ENCODE measurements at places on chromosomes 3 and 15.
A peak's percentile ranks its signal among the peaks of the same experiment; 100 is the strongest.

DNA sequence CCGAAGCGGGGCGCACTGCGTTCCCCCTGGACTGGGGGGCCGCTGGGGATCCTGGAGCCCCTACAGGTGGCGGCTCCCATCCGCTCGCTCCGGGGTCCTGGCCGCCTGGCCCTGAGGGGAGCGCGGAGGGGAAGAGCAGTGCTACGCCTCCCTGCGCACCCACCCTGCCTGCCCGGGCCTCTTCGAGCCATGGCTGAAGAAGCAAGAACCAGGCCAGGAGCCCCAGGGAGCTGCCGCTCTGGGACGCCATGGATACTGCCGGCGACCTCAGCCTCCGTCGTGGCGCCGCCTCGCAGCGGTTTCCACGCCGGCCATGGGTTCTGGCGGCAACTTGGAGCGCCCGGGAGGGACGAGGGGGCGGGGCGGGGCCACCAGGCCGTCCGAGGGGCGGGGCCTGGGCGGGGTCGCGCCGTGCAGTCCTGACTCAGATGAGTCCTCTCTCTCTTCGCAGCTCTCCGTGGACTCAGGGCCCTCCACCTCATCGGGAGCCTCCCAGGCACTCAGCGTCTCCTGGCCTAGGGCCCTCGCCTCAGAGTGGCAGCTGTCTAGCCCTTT is 50.9 kb downstream of the MYL3 start:
- peak; percentile 29 for DNase-seq

GRCh38 chr3:29932696-29933325 is 651.9 kb downstream of the RBMS3 start:
- DNase-seq = no peak

DNA sequence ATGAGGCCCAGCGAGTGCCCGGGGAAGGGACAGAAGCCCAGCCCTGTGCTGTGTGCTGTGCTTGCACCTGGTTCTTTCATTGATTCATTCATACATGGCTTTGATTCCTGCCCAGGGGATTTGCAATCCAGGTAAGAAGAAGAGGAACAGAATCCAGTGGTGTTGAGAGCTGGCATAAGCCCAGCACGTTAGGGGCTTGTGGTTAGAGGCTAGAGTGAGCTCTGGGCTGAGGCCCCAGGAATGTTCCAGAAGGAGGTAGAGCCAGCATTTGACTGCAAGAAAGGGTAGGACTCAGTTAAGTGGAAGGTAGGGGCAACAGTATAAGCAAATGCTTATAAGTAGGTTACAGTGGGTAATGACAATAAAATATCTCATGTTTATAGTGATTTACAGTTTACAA is 2.3 kb downstream of the VWA5B2 start:
- no peak for DNase-seq

GRCh38 chr3:60854791-60855190 is 396.5 kb downstream of the FHIT start:
- no peak for DNase-seq

GRCh38 chr3:38610436-38610835 is 39.1 kb downstream of the SCN5A start:
- DNase-seq = no peak

- no peak for DNase-seq
Observed at GRCh38 chr3:164094546-164094945, 983.8 kb downstream of the SI start.

DNA sequence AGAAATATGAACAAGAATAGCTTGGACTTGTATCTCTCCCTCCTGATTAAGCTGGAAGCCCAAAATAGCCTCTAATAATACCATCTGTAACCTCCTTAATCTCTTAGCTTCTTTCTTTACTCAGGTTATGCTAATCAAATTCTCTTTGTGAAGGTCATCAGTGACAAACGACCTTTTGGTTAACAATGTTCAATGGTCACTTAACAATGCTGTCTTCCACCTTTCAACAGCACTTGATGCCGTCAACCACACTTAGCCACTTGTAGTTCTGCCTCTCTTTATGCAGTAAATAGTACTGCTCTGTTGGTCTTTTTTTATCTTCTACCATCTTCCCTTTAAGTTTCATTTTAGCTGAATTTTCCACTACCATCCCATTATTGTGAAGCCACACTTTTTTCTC is 476.6 kb upstream of the TGFBR2 start:
- no peak for DNase-seq

DNA sequence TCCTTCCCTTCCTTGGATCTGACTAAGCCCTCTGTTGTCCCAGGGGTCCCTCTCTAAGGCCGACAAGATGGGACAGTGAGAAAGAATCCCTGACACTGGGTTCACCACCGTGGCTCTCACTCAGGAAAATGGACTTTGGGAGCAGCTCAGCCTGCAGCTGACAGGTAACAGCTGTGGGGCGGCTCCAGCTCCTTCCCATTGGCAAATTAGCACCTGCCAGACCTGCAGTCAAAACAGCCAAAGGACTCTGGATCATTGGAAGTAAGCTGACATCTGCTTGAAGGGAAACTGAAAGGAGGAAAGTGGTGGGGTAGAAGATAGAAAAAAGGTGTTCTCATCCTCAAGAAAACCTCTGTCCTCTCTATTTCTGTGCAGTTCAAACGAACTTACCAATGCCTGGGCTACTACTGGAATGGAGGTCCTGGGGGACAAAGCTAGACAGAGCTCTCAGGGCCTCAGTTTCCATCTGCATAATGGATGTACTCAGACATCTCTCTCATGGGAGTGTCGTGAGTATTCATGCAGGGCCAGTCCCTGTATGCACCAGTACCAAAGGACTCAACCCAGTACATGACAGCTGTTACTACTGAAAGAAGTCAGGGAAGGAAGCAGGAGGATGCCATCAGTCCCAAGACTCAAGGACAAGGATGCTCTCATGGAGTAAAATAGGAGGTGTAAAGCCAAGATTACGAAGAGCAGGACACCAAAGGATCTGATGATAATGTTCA is 53.6 kb upstream of the DCLK3 start:
- DNase-seq = no peak

DNA sequence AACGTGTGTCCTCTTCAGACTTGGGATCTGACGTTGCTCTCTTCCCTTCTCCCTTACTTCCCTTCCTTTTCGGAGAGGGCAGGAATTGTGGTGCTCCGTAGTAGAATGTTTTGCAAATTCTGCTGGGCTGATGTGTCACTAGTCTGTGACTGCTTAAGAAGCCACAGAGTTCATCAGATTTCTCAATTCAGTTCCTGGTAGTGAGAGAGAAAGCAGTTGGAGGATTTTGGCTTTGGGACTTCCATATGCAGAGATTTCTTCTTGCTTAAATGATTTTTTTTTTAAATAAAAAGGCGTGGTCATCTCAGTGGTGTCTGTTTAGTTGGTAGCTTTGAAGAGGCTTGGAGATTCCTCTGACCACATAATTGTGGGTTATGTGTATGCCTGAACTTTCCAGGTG is 10.1 kb downstream of the CEMIP start:
- DNase-seq = peak; percentile 78

- no peak for DNase-seq
Observed at GRCh38 chr15:90790057-90790456, 72.9 kb downstream of the BLM start.

DNA sequence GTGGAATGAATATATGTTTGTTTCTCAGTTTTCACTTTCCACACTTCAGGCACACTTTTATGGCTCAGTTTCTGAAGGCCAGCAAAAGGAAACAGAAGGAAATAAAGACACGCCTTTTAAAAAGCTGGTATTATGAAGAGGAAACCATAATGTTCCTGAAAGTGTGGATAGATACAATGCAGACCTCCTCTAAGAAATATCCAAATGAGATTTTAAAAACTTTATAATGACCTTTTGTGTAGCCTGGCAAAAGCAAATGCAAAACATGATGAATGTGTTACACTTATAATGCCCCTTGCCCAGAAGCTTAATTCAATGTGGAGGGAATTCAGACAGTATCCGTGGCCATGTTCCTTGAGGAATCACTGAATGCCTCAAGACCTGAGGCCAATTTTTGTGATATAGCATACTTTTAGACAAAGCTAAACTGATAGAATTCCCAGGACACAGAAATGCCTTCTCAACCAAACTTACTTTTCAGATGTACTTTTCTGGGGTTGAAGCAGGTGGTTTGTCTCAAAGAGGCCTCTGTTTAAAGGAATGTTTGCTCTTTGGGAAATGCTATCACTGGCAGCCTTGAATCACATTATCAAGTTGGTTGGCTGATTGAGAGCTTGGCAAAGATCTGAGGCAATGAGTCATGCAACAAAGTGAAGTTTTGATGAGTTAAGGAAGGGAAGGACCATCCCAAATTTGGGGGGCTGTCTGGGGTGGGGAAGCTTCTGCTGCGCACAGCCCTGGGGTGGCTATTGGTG is 77.1 kb upstream of the CACNA2D3 start:
- DNase-seq = no peak

- DNase-seq = no peak
Observed at GRCh38 chr15:98872774-98873173, 134.8 kb downstream of the PGPEP1L start.

DNA sequence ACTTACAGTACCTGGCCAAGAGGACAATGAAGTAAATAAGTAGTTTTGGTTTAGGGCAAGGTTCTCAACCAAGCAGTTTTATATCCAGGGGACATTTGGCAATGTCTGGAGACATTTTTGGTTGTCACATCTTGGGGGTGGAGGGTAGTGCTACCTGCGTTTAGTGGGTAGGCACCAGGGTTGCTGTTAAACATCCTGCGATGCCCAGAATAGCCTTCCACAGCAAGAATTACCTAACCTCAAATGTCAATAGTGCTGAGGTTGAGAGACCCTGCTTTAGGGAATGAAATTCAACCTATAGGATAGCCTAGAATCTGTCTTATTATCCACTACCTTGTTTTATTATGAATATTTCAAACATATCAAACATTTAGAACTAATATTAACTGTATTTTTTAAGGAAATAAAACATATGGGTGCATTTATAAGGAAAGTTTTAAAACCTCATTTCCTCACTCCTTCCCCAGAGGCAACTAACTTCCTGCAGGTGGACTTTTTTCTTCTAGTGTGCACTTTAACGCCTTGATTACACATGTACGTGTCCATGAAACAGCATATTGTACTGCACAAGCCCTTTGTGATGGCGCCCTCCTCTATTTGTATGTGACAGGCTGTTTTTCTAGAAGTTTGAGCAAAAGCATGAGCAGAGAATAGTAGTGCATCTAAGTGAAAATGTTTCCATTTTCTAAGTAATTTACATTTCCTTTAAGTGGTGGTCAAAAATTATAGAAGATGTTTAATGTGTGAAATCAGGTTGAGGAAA is 57.1 kb downstream of the TRAK1 start:
- DNase-seq = no peak

DNA sequence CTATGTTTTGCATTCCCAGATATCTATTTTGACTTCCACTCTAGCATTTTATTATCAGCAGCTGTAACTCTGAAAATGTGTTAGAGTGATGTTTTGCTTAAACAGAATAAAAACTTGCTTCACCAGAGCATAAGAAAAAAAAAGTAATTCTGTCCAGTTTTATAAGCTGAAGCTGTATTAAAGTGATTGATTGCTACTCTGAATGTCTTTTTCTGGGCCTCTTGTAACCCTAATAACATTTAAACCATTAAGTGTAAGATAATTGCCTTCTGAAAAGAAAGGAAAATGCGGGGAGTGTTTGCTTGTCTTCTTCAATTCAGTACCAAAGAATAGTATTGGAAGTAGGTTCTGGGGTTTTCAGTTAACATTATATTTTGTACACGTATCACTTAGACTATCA is 57.9 kb upstream of the UBE2E1 start:
- DNase-seq = no peak

- no peak for DNase-seq
Observed at GRCh38 chr3:75218577-75218976, 445.6 kb upstream of the FRG2C start.

DNA sequence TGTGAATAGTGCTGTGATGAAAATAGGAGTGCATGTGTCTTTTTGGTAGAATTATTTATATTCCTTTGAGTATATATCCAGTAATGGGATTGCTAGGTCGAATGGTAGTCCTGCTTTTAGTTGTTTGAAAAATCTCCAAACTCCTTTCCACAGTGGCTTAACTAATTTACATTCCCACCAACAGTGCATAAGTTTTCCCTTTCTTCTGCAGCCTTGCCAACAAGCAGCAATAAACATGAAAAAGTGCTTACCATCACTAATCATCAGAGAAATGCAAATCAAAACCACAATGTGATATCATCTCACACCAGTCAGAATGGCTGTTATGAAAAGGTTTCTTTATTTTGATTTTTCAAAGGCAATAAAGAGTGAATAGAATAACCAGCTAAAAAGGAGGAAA is 1105.9 kb downstream of the NAALADL2 start:
- no peak for DNase-seq

DNA sequence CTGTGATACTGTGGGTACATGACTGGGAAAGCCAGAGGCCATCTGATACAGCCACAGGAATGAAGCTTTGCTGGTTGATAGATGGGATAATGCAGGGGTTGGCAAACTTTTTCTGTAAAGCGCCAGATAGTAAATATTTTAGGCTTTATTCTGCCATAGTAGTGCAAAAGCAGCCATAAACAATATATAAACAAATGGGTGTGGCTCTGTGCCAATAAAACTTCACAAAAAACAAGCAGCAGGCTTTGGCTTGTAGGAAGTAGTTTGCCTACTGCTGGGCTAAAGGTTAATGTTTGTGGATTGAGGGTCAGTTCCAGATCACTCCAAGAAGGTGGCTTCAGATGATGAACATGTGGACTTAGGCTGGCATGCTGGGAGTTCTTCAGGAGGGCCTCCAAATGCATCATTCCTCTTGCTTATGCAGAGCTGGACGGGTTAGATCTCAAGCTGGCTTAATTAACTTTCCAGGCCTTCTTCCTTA is 305.7 kb downstream of the RPLP1 start:
- peak; percentile 21 for DNase-seq

- DNase-seq = peak; percentile 67
Observed at GRCh38 chr3:117887901-117888300, 1146.7 kb downstream of the IGSF11 start.

- DNase-seq = no peak
Observed at GRCh38 chr3:172877011-172877410, 126.5 kb downstream of the ECT2 start.

GRCh38 chr3:71536376-71536965 is 47.1 kb downstream of the FOXP1 start:
- peak; percentile 86 for DNase-seq

GRCh38 chr3:124281453-124282316 is 289.8 kb upstream of the ROPN1 start:
- DNase-seq = peak; percentile 55

- peak; percentile 71 for DNase-seq
Observed at GRCh38 chr15:55241891-55242290, 45.1 kb upstream of the RSL24D1 start.

- DNase-seq = no peak
Observed at GRCh38 chr3:194588236-194588635, 45.0 kb downstream of the TMEM44 start.
